Cortex of kidney (tissue), 1 donor: ENCODE measurements at places on chromosomes 3 and 15.

- DNase-seq = no peak
Measured at GRCh38 chr15:89441295-89441812, 55.0 kb downstream of the RHCG start.

GRCh38 chr3:4744405-4745234 is 234.6 kb upstream of the BHLHE40 start:
- no peak for DNase-seq

- no peak for DNase-seq
Measured at GRCh38 chr3:149180057-149180573, 41.5 kb downstream of the CP start.

DNA sequence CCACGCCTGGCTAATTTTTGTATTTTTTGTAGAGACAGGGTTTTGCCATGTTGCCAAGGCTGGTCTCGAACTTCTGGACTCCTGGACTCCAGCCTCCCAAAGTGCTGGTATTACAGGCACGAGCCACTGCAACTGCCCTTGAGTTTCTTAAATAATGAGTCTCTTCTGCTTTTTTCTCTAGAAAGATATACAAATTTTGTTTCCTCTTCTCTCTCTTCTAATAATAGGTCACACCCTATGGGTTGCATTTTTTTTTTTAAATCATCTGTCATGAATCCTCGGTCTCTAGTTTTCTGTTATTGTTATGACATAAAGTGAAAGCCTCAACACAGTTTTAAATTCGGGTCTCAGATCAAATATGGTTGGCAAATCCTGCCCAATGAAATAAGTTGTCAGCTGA is 111.2 kb downstream of the IL12A start:
- DNase-seq = no peak

GRCh38 chr3:190435618-190436017 is 14.1 kb downstream of the TMEM207 start:
- no peak for DNase-seq

- no peak for DNase-seq
Measured at GRCh38 chr15:63080634-63081250, 38.2 kb downstream of the TPM1 start.

DNA sequence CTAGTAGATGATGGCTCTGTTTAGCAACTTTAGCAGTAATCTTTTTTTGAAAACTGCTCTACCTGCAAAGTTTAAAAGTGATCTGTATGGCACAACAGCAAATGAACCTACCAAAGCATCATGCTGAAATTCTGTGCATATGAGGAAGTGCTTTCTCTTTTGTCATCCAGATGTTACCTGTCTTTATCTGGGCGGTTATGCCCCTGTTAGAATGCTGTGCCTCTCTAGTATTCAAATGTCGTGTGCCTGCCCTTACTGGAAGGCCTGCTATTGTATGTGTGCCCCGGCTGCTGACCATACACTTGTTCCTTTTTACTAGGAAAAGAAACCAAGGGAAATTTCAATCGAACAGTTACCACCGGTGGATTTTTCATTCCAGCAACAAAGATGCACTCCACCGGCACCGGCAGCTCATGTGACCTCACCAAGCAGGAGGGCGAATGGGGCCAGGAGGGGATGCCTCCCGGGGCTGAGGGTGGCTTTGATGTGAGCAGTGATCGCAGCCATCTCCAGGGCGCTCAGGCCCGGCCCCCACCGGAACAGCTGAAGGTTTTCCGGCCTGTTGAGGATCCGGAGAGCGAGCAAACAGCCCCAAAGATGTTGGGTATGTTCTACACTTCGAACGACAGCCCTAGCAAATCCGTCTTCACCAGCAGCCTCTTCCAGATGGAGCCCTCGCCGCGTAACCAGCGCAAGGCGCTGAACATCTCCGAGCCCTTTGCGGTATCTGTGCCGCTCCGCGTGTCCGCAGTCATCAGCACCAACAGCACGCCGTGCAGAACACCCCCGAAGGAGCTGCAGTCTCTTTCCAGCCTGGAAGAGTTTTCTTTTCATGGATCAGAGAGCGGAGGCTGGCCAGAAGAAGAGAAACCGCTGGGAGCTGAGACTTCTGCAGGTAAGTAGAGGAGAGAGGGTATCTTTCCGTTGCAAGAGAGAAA is 61.6 kb downstream of the TMEM39A start:
- no peak for DNase-seq

- no peak for DNase-seq
Measured at GRCh38 chr3:196803891-196804468, 63.7 kb upstream of the SENP5 start.

GRCh38 chr3:127034990-127035652 is 52.2 kb downstream of the PLXNA1 start:
- no peak for DNase-seq

- DNase-seq = no peak
Measured at GRCh38 chr15:98442901-98443300, 205.4 kb upstream of the IGF1R start.

GRCh38 chr3:132660811-132661070 is 612 bp downstream of the UBA5 start:
- no peak for DNase-seq

DNA sequence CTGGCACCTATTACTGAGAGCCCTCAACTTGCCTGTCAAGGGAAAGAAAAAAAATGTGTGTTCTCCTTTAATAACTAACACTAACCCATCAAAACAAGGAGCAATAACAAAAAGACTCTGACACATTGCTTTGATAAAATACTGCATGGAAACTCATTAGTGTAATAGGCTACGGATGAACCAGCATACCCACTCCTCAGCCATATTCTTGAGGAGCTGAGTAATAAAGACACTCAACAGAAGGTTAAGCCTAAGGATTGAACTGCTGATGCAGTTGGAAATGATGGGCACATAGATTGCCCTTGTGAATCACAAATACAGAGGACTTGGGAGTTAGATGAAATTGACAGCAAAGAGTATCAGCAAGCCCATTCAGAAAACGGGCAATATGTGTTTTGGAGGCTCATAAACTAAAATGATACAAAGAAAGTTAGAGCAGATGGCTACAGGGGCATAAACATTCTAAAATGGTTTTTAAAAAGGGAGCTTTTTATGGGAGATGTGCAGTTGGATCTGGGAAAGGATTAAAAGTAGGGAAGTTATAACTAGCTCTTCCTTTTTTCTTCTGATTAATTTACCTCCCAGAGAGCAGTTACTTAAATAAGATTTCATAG is 447.6 kb upstream of the IL12A start:
- no peak for DNase-seq

DNA sequence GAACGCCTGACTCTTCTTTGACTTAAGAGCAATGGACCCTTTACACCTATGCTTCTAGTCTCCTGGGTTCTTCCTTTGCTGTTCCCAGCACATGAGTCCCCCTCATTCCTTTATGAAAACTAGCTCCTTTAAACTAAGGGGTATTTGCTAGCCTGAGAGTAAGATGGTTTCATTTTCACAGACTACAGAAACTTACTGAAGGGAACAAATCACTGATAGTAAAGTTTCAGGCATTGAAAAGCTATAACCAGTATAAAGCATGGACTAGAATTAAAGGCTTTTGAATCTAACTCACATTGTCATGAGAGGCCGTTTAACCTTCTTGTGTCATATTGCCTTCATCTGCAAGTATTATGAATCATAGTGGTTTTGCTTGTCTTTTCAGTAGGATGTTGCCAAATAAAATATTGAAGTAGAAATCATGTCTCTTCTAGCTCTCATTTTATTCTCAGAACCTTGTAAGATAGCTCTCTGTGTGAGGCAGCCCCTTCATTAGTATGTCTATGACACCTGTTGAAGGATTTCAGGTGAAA is 765.9 kb downstream of the NR2F2 start:
- DNase-seq = no peak

DNA sequence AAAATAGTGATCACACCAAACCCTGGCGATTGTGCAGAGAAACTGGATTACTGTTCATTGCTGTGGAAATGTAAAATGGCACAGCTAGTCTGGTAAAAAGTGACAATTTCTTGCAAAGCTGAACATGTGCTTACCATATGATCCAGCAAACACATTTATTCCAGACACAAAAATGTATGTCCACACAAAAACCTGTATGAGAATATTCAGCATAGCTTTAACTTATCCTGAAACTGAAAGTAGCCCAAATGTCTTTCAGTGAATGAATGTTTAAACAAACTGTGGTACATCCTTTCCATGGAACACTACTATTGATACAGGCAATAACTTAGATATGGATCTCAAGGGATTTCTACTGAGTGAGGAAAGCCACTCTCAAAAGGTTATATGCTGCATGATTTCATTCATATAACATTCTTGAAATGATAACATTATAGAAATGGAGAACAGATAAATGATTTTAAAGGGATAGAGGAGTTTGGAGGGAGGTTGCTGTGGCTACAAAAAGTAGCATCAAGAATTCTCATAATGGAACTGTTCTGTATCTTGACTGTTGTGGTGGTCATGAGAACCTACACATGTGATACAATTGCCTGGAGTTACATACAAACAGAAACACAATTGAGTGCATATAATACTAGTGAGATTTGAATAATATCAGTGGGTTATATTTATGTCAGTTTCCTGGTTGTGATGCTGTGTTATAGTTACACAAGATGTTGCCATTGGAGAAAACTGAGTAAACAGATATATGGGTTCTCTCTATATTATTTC is 70.7 kb upstream of the DPH6 start:
- DNase-seq = no peak

DNA sequence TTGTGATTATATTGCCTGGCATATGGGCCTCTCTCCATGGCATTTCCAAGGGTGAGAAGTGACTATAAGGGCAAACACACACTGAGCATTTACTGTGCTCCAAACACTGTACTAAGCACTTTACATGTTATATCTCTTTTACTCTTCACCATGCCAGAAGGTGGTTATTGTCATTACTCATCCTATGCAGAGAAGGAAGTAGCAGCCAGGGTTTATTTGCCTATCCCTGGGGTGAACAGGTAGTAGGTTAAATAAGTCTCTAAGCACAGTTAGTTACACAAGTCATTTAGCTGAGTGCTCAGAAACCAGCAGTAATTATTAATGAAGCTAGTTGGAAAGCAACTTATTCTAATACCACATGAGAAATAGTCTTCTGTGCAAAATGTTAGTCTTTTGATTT is 109.9 kb upstream of the SYNPR start:
- DNase-seq = no peak

GRCh38 chr15:58410353-58410752 is 21.4 kb upstream of the LIPC start:
- DNase-seq = no peak

DNA sequence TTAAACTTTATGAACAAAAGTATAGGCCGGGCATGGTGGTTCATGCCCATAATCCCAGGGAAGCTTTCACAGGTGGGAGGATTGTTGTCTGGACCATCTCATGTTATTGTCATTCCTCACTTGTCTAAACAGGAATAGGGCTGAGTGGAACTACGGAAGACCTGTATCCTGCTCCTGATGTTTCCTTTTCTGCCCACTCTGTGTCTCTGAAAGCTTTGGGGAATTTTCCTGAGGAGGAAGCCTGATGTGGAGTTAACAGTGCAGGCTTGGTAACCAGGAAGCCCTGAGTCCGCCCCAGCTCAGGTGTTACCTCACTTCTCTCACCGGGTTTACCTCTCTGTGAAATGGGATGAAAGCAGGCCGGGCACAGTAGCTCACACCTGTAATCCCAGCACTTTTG is 2.0 kb upstream of the SS18L2 start:
- DNase-seq = no peak

- DNase-seq = no peak
Measured at GRCh38 chr3:88180398-88180999, 30.7 kb downstream of the C3orf38 start.

GRCh38 chr3:138326866-138327595 is 2.6 kb downstream of the NME9 start:
- DNase-seq = no peak

DNA sequence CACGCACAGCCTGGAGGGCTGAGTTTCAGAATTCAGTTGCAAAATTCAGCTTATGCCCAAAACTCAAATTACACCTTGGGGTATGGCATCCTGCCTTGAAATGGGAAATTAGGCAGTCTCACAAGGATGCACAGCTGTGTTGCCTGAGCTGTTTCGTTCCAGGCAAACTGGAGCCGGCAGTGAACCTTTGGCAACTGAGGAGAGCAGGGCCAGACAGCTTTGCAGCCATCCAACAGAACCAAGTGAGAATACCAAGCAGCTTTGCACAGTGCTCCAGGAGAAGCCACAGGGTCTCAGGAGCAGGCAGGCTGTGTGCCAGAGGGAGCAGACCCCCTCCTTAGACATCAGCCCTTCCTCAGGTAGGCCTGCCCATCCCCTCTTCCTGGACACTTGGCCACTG is 32.5 kb upstream of the BFSP2 start:
- no peak for DNase-seq

DNA sequence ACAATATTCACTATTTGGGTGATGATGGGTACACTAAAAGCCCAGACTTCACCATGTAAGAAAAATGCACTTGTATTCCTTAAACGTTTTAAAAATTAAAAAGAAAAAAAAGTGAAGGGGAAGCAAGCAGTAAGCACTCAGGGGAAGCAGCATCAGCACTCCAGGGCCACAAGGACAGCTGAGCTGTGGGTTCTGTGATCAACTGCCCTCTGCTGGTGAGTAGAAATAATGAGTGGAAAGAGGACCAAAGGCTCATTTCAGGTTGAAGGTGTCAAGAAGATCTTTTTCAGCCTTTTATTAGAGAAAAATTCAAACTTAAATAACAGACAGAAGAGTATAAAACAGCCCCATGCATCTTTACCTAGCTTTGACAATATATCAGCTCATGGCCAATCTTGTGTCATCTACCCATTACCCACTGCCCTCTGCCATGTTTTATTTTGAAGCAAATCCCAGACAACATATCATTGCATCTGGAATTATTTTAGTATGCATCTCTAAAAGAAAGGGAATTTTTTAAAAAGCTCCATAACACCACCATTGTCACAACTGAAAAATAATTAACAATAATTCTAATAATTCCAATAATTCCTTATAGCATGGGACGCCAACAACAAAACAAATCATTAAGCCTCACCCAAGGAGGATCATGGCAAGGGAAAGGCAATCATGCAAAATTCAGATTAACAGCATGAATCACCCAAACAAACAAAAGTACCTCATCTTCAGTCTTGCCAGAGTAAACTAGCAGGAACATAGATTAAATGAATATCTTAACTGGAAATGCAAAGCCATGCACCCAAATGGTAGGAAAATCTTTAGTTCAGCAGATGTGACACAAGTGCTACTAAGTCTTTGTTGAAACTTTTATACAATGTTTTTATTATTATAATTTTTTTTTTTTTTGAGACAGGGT is 42.5 kb downstream of the TAMM41 start:
- DNase-seq = no peak

GRCh38 chr15:67177752-67178151 is 76.7 kb downstream of the AAGAB start:
- no peak for DNase-seq

DNA sequence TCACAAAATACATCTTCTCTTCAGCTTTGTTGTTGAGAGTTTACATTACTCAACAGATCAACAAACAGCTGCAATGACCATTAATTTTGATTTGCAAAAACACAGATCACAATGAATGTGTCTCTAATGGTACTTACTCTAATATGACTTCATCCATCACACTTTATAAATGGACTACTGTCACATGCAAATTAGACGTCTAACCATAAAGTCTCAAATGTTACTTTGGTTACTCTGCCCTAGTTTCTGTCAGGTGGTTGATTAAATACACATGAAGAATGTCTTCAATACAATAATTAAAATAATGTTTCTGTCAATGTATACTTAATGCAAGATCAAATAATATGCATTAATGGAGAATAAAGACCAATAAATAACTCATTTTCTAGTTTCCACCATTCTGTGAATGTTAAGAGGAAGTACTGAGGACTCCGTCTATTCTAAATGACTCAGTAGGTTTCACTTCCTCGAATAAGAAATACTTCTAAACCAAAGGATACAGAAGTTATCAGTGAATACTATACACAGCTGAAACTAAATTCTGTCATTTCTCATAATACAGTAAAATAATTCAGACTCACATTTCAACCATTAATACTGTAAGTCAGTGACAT is 145.8 kb downstream of the CBLB start:
- no peak for DNase-seq

GRCh38 chr15:90201944-90202375 is 830 bp downstream of the SEMA4B start:
- DNase-seq = no peak
